ENCODE measurements at places on chromosomes 3 and 15.

DNA sequence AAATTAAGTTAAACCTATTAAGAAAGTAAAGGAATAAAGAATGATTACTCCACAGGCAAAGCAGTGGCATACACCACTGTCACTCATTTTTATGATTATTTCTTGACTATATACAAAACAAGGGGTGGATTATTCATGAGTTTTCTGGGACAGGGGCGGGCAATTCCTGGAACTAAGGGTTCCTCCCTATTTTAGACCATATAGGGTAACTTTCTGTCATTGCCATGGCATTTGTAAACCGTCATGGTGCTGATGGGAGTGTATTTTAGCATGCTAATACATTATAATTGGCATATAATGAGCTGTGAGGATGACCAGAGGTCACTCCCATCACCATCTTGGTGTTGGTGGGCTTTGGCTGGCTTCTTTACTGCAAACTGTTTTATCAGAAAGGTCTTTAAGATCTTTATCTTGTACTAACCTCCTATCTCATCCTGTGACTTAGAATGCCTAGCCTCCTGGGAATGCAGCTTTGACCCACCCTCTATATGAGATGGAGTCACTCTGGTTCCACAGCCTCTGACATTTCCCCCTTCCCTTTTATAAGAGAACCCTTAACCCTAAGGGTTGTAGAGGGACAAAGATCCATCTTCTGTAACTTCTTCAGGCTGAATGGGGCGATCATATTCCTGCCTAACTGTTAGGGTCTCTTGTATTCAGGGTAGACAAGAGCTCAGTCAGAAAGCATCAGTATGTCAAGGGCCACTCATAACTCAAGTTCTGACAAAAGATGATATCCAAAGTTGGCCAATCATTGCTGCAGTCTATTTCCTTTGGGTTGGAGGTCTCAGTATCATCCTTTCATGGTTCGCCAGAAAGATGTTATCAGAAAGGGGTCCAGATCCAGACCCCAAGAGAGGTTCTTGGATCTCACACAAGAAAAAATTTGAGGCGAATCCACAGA, 79.5 kb upstream of the LIPC start:
- DNase-seq = no peak

DNA sequence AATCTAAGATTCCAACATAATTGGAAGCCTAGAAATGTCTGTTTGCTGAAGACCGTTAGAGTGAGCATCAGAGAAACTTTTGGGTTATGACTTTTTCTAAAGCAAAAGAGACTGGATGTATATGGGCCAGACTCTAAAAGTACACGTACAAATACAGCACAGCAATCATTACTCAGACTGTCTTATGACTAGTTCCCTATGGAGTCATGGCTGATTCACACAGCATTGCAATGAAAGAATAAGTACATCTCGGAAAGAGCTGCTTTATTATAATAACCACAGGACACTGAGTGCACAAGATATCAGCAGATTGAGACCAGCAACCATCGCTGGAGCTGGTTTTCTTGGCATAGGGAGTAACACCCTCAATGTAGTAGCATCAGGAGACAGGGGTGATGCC, 618.6 kb downstream of the NLGN1 start:
- DNase-seq = no peak

GRCh38 chr3:11346416-11346815, 74.2 kb downstream of the ATG7 start:
- DNase-seq = no peak

- no peak for DNase-seq
These were observed 163.6 kb upstream of the SETMAR start for GRCh38 chr3:4139462-4140140.

DNA sequence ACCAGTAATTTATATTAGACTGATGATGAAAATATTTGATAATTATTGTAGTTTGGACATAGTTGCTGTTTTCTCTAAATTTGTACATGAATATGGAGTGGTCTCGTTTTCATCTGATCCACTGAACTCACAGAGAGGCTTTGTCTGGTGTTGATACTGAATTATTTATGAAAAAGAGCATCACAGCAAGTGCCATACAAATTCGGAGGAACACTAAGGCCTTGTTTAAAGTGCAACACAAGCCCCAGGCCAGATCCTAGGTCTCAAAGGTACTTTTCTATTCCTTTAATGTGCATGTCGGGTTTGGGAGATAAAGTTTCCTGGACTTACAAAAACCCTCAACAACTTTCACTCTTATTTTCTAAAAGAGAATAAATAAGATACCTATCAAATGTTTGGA, 796.8 kb upstream of the EPHA6 start:
- DNase-seq = no peak

Measured in SW 1271 (cell line).